ENCODE measurements at places on chromosomes 3 and 15.

GRCh38 chr3:11536132-11536935 is 107.4 kb downstream of the VGLL4 start:
- DNase-seq, result no peak

GRCh38 chr15:81321667-81322066 is 2.3 kb downstream of the STARD5 start:
- DNase-seq, result no peak

DNA sequence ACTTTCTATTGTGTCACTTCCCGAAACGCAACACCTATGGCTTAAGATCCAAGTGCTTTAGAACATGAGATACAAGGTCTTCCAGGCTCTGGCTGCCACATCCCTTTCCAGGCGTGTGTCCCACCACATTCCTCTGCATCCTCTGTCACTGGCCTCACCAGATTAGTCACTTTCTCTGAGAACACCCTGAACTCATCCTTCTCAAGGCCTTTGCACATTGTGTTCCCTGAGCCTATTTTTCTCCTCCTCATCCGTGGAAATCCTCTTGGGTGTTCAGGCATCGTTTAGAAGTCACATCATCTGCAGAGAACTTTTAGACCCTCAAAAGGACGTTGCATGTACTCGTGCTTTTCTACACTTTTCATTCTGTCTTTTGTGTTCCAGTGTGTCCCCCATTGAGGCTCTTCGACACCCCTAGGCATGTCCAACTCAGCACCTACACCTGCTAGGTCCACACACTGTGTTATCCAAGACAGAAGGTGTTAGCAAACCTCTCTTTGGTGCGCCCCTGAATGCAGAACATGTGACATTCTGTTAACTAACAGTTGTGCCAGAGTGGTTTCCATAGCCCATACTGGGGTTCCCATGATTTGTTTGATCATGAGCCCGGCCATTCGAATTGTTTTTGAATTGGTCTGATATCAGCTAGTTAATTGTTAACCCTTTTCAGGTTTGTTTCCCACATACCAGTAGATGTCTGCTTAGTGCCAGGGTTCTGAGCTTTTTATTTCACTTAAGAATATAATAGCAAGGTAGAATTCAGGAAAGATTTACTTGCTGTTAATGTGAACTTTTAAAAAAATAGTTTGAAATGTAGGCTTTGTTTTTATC is 67.2 kb downstream of the LPP start:
- DNase-seq, result peak; percentile 58

- DNase-seq, result no peak
Measured at GRCh38 chr15:27254801-27255200, 283.8 kb downstream of the GABRG3 start.

DNA sequence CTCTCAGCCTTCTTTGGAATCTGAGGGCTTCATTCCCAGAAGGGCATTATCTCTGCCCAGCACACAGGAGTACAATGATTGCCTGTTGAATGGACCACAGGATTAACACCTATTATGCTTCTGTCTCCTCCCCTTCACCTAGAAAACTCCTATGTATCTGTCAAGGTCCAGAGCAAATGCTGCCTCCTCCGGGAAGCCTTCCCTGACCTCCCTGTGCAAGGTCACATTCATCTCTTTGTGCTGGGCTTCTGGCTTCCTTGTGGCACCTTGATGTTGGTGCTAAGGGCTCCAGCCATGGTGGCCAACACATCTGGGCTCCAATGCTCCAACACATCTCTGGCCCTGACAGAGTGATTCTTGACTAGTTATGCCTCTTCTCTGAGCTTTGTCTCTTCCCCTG is 49.9 kb upstream of the ATP2B2 start:
- DNase-seq, result no peak
